ENCODE measurements at places on chromosomes 6 and 20. TPM values are rescaled to one million over a fixed set of nuclear protein-coding genes. Genes with fewer than 3 reads are reported as not detected.

Gene BPI
- not detected for total RNA-seq

Gene IL17A
- total RNA-seq: not detected

Gene UQCC2
- total RNA-seq: 15.2 TPM

Gene RBPJL
- total RNA-seq: not detected

Gene RGL2
- total RNA-seq: 35.5 TPM

Gene DYNLT2
- total RNA-seq: 1.8 TPM

Gene JPH2
- 2.2 TPM for total RNA-seq

Gene SDC4
- total RNA-seq: 182 TPM

Gene VSTM2L
- total RNA-seq: 2.5 TPM
